Suppressor macrophage (primary cell): ENCODE measurements at places on chromosomes 12 and 14.

- no peak for DNase-seq
Measured at GRCh38 chr14:24259282-24260025, 3.5 kb downstream of the TGM1 start.

DNA sequence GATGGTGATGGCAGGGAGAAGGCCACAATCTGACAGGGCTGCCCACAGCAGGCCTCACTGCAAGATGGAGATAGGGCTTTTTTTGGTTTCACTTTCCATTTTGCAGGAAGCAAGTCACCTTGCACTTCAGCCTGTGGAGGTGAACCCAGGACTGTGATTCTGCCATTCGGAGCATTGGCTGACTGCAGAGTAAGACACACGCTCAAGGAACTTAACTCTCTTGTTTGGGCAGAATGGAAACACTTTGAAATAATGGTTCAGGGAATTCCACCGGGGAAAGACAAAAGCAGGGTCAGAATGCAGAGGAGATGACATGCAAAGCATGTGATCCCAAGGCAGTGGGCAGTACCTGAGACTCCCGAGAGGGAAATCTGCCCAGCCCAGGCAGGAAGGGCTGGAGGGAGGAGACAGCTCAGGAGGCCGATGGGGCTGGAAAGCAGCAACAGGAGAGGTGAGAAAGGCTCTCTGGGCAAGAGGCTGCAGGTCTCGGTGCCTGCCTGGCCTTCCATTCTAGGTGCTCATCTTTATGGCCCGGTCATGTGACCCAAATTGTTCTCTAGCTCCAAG, 58.7 kb upstream of the PRMT8 start:
- no peak for DNase-seq

DNA sequence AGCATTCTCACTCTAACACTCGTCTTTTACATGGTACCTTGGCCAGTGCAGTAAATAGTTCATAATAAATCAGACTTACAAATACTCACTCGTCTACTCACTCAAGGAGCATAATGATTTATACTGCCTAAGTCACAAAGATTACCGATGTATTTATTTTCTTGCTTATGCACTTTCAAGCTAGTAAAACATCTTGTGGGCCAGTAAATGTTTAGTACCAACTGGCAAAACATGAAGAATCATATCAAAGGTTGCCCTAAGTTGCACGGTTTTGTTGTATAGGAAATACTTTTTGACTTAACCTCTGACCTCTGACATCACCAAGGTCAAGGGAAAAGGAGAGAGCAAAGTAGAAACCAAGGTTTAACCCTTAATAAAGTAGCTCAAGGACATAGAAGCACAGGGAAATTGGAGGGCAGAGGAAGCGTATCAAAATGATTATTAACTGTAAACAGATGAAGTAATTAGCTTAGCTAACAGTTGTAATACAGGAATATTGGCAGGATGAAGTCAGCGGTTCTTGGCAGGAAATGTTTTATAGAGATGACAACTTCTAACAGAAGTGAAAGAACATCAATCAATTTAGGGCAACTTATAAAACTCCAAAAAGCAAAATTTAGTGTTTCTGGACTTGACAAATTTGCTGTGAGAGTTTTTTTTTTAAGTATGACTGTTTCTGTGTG, 131.9 kb downstream of the HMGA2 start:
- DNase-seq: no peak

DNA sequence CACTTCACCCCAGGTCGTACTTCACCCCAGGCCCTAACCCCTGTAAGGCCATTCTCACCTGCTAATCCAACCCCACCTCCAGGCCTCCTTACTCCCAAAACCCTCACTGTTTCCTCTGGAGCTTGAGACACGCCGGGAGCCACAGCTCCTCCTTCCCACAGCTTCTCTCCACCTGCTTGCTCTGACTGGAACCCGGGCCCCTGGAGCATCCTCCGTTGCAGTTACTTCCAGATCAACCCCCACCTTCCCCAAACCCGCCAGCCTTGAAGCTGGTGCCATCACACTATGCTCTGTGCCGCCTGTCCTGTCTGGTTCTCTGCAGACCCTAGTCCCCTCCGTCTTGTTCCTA, 34.6 kb upstream of the PPP2R5C start:
- DNase-seq: no peak

- DNase-seq: no peak
Measured at GRCh38 chr12:15887043-15887817, 5.0 kb downstream of the STRAP start.

- no peak for DNase-seq
Measured at GRCh38 chr14:29953501-29953900, 25.9 kb upstream of the PRKD1 start.

GRCh38 chr14:64758025-64758521, 53.8 kb downstream of the PLEKHG3 start:
- no peak for DNase-seq

GRCh38 chr14:61438860-61439765, 117.7 kb downstream of the PRKCH start:
- peak; percentile 83 for DNase-seq

DNA sequence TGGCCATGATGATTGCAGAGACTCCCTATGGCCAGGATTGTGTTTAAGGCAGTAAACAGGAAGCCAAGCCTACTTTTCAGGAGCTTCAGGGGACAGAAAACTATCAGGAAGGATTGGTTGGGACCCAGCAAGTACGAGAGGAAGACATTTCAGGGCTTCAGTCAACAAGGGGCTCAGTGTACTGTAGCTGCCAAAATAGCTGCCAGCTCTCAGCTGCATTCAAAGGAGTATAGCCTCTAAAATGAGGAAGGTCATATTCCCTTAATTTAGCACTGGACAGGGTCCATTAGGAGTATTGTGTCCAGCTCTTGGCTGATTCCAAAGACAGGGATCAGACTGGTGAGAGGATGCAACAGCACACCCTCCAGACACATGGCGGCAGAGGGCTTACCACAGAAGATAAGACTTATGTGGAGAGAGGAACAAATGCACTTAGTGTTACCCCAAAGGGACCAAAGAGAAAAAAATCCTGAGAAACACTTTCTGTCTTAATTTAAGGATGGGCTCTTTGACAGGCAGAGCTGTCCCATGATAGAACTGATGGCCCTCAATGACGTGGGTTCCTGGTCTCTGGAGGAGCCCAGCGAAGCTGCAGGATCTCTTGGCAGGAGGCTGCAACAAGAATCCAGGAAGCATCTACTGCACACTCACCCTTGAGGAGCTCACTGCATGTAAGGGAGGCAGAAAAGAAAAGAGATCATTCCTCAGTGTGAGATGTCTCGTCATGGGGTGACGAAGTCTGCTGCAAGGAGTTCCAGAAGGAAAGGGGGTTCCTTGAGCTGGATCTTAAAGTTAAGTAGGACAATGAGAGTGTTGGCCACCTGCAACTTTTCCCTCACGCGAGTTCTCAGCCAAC, 14.8 kb downstream of the BDKRB1 start:
- no peak for DNase-seq

DNA sequence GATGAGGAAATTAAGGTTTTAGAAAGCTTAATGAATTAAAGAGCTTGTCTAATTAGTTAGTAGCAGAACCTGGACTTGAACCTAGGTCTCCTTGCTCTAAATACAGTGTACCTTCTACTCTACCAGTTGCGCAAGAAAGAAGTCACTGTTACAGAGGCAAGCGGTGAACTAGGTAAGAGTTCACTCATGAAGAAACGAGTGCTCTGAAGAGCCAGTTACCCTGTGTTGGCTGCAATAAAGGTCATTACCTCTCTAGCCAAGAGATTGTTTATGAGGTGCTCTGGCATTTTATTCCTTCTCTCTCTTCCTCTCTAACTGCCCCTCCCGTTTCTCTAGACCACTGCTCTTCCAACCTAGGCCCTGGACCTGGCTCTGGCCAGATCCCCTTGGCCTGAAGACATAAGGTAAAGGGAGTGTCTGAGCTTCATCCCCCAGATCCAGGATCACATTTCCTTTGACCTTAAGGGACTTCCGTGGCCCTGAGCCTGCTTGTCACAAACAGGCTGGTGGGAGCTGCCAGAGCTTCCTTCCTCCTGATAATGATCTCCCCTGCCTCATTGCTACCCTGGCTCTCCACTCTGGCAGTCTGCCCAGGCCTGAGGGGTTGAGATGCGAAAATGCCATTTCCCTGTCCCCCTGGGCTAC, 1.9 kb downstream of the RNASE7 start:
- DNase-seq: no peak

DNA sequence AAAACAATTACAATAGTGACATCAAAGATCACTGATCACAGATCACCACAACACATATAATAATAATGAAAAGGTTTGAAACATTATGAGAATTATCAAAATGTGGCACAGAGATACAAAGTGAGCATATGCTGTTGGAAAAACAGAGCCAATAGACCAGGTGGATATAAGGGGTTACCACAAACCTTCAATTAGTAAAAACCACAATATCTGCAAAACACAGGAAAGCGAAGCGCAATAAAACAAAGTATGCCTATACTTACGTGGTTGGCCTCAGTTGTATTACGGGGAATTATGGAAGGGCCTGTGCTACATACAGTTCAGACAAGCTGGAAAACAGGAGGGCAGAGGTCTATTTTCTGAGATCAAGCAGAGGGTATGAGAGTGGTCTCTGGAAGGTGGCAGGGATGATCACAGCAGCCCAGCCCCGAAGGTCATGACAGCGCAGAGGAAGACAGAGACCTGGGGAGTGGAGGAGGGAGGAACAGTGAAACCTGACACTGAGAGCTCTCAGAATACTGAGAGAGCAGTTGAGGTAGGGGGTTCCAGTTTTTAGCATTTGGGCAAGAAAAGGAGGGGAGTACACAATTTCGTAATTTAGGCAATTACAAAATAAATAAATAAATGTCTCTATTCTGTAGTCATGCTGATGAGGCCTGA, 41.3 kb downstream of the IFNG start:
- DNase-seq: no peak

DNA sequence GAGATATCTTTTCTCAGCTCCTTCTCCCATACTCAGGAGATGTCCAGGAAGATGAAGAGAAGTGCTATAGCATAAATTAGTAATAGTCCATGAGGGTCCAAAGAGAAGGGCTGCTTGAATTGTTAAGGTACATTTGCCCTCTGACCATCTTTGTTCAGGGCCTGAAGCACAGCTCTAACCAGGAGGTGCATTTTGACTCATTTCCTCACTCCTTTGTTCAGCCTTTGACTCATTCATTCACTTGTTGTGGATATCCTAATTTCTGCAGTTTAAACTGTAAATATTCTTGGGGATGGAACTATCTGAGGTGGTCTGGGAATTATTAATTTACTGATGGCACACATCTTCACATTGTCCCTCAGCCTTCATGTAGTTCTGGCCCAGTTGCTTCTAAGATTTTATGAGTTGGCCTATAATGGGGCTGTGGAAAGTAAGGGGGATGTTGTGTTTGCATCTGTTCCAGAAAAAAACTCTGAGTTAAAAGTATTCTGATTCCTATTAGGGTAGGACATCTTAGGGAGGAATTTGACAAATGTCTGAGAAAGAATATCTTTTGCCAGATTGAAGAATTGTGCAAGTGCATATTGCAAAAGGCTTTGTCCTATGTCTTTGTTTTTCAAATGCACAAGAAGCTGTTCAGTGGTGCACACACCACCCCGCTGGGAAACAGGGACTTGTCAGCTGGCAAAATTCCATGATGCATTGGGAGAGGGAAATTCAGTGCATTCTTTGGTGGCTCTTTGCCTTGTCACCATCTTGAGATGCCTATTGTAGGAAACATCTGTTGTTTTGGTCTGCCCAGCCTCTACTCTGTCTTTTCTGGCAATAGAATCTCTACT, 22.1 kb downstream of the SMOC1 start:
- no peak for DNase-seq

DNA sequence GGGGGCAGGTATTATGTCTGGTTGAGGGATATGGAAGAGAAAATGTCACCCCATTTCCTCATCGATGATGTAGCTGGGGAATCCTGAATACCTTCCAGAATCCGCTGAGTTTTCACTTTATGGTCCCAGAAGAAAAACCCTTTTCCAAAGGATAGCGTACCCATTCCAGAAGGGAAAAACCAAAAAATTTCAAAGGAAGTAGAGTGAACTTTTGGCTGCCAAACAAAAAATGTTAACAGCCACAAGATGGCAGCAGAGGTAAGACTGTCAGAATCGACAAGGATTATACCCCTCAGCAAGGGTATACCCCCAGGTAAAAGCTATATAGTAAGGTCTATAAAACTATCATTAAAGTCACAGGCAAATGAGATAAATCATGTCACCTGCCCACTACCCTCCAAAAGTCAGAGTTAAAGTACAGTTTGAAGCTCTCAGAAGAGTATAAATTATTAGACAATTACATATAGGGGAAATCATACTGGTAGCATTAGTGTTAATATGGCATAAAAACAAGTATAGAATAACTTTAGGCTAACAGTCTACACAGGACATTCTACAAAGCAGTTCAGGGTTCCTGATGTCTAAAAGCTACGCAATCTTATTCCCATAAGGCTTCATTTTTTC, 18.0 kb downstream of the ACIN1 start:
- DNase-seq: peak; percentile 62

DNA sequence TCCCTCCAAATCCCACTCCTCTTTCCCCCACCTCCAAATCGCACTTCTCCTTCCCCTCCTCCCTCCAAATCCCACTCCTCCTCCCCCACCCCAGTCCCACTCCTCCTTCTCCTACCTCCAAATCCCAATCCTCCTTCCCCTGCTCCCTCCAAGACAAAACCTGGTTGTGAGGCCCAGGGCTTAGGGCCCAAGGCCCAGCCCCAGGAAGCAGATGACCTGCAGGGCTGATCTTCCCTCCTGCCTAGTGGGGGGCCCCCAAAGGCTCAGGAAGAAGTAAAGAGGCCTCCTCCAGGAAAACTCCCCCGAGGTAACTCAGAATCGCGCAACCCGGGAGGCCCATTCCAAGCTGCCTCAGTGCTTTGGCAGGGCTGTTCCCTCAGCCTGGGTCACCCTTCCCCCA, 34.4 kb downstream of the NCOR2 start:
- no peak for DNase-seq
